Eye (tissue), 1 donor: ENCODE measurements at places on chromosomes 13 and 19.

DNA sequence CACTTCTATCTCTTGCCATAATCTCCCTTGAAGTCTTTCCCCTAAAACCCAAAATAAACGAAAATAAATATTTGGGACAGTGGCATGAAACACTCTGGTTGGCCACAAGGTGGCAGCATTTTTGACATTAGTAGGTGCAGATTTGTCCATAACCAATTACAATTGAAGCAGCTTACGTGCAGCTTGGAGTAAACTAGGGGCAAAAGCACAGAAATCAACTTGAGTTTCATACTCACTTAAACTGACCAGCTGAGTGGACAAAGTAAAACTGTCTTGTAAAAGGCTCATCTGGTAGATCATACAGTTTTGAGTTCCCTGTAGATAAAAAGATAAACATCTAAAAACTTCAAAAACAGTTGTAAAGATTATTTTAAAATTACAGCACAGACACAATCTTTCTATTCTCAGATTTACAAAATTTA, 18.8 kb downstream of the PDCD5 start:
- DNase-seq, result peak; percentile 71

- peak; percentile 95 for DNase-seq
Measured at GRCh38 chr19:53195265-53195903, 2.2 kb upstream of the ZNF665 start.

- DNase-seq, result no peak
Measured at GRCh38 chr19:39053276-39054090, 21.1 kb upstream of the FBXO27 start.

DNA sequence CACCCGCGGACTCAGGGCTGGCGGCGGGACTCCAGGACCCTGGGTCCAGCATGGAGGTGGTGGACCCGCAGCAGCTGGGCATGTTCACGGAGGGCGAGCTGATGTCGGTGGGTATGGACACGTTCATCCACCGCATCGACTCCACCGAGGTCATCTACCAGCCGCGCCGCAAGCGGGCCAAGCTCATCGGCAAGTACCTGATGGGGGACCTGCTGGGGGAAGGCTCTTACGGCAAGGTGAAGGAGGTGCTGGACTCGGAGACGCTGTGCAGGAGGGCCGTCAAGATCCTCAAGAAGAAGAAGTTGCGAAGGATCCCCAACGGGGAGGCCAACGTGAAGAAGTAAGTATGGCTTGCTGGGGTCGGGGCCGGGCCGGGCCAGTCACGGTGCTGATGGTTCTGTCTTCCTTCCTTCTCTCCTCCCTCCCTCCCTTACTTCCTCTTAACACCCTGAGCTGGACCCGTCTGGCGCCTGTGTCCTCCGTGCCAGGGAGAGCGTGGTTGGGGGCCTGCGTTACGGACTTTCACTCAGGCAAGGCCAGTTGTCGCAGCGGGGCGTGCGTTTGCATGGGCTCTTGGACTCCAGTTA, 1.4 kb downstream of the STK11 start:
- DNase-seq, result peak; percentile 54

GRCh38 chr13:108120302-108120701, 95.0 kb downstream of the LIG4 start:
- DNase-seq, result no peak

- peak; percentile 61 for DNase-seq
Measured at GRCh38 chr19:4524808-4525562, 6.7 kb upstream of the PLIN4 start.

DNA sequence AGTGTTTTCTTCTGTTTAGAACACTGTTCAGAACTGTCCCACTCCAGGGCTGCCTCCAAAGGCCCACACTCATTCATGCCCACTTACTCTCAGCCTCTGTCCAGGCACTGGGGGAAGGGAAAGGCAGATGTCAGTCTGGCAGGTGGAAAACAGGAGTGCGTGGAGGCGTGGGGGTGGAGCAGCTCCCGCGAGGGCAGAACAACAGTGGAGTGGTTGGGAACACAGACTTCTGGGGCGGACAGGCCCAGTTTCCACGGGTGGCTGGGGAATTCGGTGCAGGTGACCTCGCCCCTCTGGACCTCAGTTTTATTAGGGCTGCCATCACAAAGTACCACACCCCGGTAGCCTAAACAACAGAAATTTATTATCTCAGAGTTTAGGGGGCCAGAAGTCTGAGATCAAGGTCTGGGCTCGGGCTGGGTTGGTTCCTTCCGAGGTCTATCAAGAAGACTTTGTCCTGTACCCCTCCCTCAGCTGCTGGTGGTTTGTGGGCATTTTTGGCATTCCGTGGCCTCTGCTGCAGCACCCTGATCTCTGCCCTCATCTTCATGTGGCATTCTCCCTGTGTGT, 59.7 kb downstream of the SIPA1L3 start:
- DNase-seq, result no peak

DNA sequence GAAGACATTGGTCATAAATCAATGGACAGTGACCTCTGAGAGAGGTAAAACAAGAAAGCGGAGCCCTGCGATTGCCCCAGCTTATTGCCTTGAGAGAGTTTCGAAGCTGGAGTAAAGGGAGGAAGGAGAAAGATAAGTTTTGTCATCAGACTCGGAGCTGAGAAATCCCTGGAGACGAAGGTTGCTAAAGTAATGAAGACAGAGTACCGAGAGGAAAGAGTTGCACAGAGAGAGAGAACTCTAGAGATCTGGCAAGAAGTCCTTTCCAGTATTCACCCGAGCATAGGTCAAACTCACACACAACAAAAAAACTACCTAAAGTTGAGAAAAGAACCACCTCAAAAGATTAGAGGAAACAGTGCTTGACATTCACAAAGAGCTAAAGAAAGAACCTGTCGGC, 472.0 kb downstream of the DACH1 start:
- DNase-seq, result no peak
